Inflammatory macrophage treated with lipopolysaccharide for 1 hour (primary cell): ENCODE measurements at places on chromosomes 5 and 9.
A peak's percentile ranks its signal among the peaks of the same experiment; 100 is the strongest.

- DNase-seq: no peak
Measured at GRCh38 chr5:127885176-127885575, 182.0 kb downstream of the CCDC192 start.

GRCh38 chr9:36486933-36487481, 85.7 kb upstream of the MELK start:
- DNase-seq: peak; percentile 48

GRCh38 chr5:172477466-172477865, 23.1 kb upstream of the SH3PXD2B start:
- no peak for DNase-seq

DNA sequence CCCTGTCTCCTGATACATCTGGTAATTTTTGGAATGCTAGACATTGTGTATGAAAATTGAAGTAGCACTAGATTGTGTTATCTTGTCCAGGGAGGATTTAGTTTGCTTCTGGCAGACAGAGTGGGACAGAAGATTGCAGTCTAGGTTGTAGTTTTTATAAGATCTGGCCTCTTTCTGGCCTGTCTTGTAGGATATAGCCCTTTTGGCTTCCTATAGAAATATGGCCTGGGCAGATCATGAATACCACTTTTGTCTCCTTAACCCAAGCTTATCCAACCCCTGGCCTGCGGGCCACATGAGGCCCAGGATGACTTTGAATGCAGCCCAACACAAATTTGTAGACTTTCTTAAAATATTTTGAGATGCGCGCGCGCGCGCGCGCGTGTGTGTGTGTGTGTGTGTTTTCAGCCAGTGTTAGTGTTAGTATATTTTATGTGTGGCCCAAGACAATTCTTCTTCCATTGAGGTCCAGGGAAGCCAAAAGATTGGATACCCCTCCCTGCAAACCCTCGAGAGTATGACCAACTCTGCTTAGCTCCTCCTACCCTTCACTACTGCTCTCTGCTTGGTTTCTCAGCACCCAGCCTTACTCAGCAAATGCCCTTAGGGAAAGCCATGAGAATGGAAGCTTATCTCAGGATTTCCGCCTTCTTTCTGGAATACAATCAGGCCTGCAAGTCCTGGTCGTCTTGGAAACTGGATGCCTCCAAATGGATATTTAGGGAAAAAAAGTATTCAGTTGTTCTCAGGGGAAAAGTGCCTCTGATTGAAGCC, 26.5 kb downstream of the ANKRD33B start:
- DNase-seq: no peak

GRCh38 chr9:8531826-8532415, 732.3 kb upstream of the DMAC1 start:
- DNase-seq: no peak

DNA sequence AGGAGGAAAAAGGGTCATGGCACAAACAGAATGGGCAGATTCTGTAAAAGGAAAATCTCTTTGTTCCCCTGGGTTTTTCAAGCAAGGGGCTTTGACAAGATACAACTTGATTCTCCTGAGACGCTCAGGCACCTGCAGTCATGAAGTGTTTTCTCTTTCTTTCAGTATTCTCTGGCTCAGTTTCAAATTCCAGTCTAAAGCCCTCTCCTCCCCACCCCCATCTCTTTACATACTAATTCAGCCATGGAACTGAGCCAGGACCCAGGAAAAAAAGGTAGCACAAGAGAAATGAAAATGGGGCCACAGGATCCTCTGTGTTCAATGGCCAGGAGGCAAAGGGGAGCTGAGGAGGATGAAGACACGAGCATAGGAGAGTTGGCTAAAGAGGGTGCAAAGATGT, 408.4 kb downstream of the SPOCK1 start:
- DNase-seq: no peak

DNA sequence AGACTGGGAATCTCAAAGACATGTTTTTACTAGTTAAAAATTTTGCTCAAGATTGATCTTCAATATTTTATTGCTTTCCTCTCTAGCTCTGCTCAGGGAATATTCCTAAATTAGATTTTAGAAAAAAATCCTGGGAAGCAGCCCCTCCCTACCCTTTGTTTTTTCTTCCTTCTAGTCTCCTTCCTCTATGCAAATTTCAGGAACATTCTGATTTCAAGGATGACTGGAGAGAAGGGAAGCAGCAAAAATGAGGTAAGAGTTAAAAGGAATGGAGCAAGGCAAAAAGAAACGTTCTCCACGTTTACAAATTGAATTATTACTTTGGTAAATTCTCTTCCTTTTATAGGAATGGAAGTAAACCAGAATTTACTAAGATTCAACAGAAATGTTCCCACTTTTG, 493.4 kb upstream of the TUSC1 start:
- DNase-seq: no peak

GRCh38 chr5:149631506-149631905, 50.2 kb downstream of the ARHGEF37 start:
- no peak for DNase-seq

DNA sequence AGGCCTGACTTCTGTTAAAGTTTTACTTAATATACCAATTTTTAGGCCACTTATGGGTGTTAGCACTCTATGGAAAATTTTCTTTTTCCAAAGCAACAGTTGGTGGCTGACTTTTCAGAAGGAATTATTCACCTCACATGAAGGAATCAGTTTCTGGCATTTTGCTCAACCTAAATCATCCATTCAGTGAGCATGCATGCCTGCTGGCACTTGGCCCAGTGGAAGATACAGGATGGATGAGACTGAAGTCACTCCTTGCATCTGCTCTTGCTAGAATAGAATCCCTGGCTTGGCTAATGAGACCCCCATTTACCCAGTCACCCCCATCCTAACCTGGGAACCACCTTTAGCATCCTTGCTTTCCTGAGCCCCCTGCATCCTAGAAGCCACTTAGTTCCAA, 131.7 kb downstream of the WDR41 start:
- DNase-seq: no peak

DNA sequence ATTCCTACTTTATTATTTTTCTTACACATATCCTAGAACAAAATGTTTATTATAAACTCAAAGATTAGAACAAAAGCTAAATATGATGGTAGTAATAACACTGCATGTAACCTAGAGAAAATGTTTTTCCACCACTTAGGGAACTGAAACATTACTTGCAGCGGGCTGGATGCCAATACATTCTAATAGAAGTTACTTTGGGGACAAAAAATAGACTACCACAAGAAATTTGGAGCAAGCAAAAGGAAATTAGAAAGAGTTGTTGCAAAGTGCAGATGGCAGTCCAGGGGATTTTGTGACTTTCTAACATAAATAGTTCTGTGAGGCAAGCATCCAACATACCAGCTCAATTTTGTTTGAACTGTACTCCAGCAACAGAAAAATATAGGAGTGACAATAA, 255.3 kb upstream of the GRIN3A start:
- no peak for DNase-seq

DNA sequence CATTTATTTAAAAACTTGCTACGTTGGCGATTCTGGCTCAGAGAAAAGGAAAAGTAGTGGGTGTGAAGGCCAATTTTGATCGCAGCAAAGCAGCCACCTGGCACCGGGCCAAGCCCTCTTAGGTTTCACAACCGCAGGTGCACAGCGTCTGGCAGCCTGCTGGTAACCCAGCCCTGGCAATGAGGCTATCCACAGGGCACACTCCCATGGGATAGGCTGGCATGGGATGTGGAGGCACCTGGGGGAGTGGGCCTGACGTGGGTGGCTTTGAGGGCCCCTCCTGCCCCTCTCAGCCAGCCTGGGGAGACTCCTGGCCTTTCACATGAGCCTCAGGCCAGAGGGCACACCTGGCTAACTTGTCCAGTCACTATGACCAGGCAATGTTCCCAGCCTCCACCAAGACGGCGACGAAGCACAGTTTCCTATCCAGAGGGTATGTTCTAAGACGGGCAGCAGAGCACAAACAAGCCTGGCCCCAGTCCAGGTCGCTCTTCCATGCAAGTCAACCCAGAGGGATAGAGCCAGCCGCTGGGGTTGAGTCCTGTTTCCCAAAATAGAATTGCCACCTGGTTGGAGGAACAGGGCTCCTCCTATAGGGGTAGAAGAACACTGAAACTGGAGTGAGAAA, 19.0 kb downstream of the CMBL start:
- no peak for DNase-seq

GRCh38 chr5:58731641-58732040, 148.8 kb downstream of the RAB3C start:
- DNase-seq: no peak

DNA sequence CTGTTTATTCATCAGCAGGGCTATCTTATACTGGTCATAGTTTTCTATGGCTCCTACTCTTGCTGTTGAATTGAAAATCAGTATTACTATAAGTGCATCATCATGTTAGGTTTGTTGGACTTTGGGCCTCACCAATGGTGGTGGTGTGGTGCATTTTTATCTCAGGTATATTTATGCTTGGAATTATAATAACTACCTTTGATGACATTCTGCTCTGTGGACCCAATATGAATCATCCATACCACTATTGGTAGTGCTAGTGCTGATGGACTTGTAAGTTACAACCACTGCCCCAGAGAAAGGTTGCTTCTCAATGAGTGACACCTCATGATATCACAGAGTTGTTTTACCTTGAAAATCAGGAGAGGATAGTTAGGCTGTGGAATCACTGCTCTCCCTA, 28.0 kb downstream of the IL9 start:
- no peak for DNase-seq

DNA sequence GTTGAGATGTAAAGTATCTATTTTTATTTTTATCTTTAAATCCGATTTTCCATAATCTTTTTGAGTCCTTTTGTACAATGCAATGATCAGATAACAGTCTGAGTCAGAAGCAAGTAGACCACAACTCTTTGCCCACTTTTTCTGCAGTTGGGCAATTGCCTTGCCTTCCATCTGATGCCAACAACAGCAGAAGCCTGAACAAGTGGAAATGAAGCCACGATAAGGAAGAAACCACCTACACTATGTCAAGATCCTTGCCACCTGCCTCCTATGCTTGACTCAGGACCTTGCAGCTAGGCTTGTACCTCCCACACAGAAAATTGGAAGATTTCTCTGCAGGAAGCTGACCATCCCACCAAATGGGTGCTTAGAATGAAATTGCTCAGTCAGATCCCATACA, 78.6 kb downstream of the ANXA1 start:
- DNase-seq: no peak

DNA sequence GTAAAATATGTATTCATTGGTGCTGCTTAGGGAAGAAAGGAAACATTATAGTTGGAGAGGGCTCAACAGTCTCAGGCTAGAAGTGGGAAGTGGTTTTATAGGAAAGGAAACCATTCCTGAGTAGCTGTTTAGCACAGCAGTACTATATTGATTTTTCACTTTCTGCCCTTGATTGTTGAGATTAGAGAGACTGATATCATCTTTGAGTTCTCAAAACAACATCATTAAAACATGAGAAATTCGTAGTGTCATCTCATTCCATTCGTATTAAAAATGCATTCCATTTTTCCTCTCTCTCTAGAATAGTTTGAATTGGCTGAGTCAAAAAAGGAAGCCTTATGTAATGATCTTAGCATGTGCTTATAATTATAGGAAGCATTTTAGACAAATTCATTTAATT, 14.1 kb downstream of the POLR3G start:
- no peak for DNase-seq

DNA sequence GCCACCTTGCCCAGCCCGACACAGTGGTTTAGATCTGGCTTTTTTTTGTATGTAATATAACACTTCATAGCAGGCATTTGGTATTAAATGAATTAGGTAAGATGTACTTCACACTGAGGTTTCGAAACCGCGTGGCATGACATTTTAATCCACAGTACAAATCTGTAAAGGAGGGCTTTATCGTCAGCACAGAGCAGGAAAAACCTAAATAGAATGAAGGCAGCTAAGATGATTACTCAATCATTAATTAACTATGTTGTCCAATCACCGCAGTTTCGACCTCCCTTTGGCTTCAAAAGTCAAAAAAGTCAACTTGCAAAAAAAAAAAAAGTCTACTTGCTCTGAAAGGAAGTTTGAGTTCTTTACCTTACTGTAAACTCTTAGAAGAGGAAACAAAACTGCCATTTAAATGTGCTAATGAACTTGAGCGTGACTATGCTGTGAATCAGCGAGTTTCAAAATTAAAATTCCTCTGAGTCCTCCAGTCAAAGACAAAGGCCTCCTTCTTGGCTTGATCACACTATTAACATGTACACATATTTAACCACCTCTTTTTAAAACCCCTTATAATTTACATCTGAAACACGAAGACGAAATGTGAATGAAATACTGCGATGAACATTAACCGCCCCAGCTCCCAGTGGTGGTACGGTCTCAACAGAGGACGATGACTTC, 698 bp upstream of the SEC24A start:
- DNase-seq: peak; percentile 79

- DNase-seq: no peak
Measured at GRCh38 chr9:86649913-86650312, 295.7 kb upstream of the TUT7 start.

DNA sequence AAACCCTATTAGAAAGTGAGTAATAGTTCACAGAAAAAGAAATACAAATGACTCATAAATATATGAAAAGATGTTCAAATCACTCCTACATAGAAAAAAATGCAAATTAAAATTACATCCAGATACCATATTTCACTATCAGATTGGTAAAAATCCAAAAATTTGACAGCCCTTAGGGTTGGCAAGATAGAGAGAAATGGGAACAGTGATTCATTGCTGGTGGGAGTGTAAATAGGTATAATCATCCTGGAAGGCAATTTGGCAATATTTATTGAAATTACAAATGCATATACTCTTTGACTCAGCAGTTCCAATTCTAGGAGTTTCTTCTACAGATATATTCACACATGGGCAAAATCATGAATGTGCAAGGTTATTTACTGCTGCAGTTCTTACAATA, 273.5 kb downstream of the NR2F1-AS1 start:
- DNase-seq: no peak

DNA sequence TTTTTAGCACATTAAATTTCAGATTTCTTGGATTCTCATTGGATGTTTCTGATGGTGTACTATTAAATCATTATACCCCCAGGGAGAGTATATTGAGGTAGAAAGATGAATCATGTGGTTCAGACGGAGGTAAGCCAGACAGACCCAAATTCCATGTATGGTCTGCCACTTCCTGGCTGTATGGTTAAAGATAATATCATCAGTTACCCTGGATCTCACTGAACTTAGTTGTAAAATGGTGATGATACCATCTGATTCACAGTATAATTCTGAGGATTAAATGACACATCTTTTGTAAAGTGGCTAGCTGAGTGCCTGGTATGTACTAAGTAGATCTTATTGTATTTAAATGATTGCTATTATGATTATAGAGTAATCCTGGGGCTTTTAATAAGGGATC, 9.3 kb downstream of the SLC27A6 start:
- no peak for DNase-seq

DNA sequence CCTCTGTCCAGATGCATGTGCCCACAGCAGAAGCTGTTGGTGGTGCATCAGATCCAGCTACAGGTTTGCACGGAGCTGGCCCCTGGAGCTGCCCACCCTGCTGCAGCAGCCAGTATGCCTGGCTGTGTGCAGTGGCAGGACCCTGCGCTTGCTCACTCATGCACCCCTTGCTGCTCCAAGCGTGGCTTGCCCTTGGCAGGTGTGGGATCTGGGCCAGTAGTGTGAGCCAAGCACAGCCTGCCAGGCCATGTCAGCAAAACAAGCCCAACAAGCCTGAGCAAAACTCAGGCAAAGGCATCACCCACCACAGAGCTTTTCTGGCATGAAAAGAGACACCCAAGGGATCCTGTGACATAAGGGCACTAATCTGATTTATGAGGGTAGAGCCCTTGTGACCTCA, 18.3 kb upstream of the ECPAS start:
- no peak for DNase-seq

- DNase-seq: no peak
Measured at GRCh38 chr5:16659536-16659935, 42.7 kb upstream of the RETREG1 start.
